ENCODE measurements at places on chromosomes 12 and 14. TPM values are rescaled to one million over a fixed set of nuclear protein-coding genes. Genes with fewer than 3 reads are reported as not detected.

FAM181A gene
- not detected for total RNA-seq

STYK1 gene
- 5.1 TPM for total RNA-seq

SRP54 gene
- total RNA-seq: 70.8 TPM

TEX52 gene
- total RNA-seq: not detected

IFT81 gene
- 8.1 TPM for total RNA-seq

PAN2 gene
- 10.1 TPM for total RNA-seq

PLD4 gene
- not detected for total RNA-seq

Measured in tracheal epithelial cell (primary cell).